Activated CD4-positive, CD25-positive, alpha-beta regulatory T cell (primary cell): ENCODE measurements at places on chromosomes 4 and X.

DNA sequence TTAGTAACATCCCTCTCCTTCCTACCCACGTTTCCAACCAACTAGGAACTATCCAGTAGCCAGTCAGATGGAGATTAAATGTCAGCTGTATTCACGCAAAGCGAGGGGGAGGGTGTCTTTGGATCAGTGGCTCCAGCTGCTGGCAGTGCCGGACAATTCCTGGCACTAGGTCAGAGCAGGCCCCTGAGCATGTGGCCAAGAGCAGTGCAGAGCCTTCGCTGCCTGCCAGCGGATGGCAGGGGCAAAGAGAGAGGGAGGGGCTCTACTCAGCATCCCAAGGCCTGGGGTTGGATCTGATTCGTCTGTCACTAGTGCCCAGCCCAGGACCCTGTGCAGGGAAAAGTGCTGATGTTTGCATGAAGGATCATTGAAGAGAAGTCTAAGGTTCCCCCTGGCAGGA lies 28.7 kb upstream of the JAKMIP1 start:
- no peak for DNase-seq

- DNase-seq, result no peak
Observed at GRCh38 chr4:90946945-90947344, 819.8 kb downstream of the CCSER1 start.

GRCh38 chrX:10159145-10159468 lies 2.3 kb downstream of the CLCN4 start:
- DNase-seq, result no peak

DNA sequence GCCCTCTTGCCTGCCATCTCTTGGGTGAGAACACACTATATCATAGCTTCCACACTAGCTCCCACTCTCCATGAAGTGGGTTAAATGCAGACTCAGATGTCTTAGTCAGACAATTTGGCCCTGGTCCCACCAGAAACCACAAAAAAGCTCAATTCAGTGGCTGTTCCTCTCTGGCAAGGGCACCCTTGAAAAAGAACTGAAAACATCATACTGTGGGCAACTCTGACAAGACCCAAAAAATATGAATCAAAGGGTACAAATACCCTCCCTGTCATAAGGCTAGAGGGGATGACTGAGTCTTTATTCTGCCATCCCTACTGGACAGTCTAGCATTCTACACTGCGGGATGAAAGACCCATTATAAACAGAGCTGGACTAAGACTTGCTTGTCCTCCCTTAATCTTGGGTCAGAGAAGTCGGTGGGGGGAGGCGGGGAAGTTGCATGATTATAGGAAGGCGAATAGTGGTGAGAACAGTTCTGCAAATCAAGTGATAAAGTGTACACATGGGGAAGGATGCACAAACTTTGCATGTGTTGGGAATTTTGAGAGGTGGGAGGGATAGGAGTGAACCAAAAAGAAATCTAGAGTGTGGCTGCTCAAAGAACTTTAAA lies 172.1 kb downstream of the OPHN1 start:
- DNase-seq, result no peak

DNA sequence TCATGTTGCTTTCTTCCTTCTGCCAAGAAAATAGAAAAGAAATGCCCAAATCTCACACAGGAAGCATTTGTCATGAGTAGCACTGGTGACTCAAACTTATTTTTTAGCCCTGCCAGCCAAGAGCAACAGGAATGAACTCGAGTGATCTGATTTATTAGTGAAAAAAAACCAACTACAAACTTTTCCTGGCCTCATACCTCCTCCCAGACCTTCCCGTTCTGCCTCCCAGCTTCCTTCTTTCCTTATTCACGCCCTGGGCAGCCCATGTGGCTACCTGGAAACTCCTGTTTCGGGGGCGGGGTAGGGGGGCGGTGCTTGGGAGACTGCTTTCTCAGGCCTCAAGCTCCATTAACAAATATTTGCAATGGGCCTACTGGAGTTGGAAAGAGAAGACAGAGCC lies 178.5 kb downstream of the NHS start:
- DNase-seq, result no peak

DNA sequence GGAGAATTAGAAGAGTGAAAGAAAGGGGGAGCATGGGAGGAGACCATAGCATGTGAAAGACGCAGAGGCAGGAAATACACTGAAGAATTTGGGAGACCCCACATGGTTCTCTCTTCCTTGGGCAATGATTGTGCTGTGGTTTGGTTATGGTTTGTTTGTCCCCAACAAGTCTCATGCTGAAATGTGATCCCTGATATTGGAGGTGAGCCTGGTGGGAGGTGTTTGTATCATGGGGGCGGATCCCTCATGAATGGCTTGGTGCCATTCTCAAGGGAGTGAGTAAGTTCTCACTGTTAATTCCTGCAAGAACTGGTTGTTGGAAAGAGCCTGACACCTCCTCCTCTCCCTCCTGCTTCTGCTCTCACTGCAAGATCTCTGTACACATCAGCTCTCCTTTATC lies 78.6 kb upstream of the RAI2 start:
- no peak for DNase-seq
